Effector memory CD4-positive, alpha-beta T cell (primary cell): ENCODE measurements at places on chromosomes 11 and 22.
A peak's percentile ranks its signal among the peaks of the same experiment; 100 is the strongest.

DNA sequence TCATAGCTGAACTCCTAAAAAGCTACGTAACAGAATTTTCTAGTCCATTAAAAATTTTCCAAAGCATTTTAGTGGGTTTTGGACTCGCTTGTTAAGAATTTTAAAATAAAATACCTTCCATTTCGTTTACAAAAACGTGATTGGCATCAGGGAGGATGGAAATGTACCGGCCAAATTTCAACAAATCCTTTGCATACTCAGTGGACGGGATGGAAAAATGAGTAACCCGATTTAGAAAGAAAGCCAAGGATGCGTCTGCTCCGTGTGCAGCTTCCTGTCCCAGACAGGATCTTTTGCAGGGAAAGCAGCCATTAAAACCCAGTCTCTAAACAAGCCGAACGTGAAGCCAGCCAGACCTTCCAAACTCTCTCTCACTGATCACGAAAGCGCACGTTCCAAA lies 15.6 kb downstream of the TMEM184B start:
- no peak for DNase-seq

GRCh38 chr11:108852701-108853100 lies 187.8 kb downstream of the DDX10 start:
- DNase-seq = no peak

- peak; percentile 42 for DNase-seq
Observed at GRCh38 chr22:45284705-45285262, at the start of gene UPK3A. TSS of gene UPK3A (plus strand) at chr22:45284949. CDS start at chr22:45285014, 65 bp downstream.

DNA sequence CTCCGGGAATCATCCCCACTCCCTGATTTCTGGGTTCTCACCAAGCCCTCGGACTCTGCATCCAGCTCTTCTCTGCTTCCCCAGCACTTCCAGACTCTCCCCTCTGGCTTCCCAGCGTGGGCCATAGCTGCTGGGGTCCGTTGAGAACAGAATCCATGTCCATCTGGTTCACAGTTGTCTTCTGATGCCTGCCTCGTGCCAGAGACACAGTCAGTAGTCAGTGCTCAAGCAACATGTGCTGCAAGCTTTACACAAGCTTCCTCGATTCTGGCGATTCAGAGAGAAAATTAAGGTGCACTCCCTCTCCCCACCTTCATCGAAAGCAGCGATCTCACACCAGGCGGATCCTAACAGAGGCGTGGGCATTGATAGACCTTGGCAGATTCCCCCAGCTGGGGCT lies 495.5 kb downstream of the TBC1D22A start:
- no peak for DNase-seq

GRCh38 chr22:23408321-23408720 lies 171.8 kb downstream of the IGLL1 start:
- no peak for DNase-seq

DNA sequence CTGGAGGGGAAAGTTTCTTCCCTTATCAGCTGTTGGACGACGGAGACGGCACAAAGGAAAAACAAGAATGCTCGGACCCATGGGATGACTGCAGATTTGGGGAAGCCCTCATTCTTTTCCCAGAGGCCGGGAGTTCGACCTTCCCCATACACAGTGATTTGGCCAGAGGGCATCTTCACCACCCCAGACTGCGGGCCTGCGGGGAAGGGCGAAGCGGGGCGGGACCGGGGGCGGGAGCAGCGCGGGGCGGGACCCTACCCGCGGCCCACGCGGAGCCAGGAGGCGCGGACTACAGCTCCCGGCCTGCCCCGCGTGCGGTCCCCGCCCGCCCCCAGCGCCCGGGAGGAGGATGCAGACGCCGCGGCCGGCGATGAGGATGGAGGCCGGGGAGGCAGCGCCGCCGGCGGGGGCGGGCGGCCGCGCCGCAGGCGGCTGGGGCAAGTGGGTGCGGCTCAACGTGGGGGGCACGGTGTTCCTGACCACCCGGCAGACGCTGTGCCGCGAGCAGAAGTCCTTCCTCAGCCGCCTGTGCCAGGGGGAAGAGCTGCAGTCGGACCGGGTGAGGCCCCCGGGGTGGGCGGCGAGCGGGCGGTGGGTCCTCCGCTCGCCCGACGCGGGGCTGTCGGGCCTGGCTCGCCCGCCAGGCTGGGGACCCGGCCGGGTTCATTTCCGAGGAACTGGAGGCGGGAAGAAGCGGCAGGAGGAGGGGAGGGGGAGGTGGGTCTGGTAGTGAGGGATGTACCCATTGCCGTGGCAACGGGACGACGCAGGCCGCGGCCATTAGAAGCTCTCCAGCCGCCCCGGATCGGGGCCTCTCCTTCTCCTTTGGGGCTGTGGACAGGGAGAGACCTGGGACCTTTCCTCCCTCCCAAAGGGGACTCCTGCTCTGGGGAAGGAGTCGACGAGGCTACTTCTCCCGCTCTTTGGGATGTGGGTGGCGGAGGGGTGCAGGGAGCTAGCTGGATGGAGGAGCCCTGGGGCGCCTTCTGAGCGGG lies at the start of gene KCTD17:
Gene KCTD17, plus strand, starts transcription at position 352 of the 995 bp plus-strand sequence. Its CDS starts 19 bp downstream, at position 371.
- peak; percentile 49 for DNase-seq

DNA sequence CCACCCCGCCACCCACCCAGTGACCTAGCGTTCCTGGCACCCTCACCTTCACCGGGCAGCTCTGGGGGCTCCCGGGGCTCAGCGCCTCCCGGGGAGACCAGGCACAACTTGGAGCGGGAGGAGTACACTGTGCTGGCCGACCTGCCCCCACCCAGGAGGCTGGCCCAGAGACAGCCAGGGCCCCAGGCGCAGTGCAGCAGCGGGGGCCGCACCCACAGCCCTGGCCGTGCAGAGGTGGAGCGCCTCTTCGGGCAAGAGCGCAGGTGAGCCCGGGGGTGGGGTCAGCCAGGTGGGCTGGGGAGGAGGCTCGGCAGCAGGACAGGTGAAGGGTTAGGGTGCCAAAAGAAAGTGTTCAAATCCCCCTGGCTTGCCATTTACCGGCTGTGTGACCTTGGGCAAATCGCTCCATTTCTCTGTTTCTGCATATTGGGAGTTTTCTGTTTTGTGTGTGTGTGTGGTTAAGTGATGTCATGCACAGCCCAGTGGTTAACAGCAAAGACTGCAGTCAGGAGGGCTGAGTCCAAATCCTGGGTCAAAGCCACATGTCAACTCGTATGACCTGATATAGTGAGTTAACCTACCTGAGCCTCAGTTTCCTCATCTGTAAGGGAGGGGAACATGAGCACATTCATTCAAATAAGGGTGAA lies 29.5 kb downstream of the TRIOBP start:
- DNase-seq = no peak

GRCh38 chr11:74641289-74641688 lies 48.9 kb downstream of the POLD3 start:
- no peak for DNase-seq

GRCh38 chr11:68677432-68677831 lies 6.9 kb upstream of the GAL start:
- no peak for DNase-seq

DNA sequence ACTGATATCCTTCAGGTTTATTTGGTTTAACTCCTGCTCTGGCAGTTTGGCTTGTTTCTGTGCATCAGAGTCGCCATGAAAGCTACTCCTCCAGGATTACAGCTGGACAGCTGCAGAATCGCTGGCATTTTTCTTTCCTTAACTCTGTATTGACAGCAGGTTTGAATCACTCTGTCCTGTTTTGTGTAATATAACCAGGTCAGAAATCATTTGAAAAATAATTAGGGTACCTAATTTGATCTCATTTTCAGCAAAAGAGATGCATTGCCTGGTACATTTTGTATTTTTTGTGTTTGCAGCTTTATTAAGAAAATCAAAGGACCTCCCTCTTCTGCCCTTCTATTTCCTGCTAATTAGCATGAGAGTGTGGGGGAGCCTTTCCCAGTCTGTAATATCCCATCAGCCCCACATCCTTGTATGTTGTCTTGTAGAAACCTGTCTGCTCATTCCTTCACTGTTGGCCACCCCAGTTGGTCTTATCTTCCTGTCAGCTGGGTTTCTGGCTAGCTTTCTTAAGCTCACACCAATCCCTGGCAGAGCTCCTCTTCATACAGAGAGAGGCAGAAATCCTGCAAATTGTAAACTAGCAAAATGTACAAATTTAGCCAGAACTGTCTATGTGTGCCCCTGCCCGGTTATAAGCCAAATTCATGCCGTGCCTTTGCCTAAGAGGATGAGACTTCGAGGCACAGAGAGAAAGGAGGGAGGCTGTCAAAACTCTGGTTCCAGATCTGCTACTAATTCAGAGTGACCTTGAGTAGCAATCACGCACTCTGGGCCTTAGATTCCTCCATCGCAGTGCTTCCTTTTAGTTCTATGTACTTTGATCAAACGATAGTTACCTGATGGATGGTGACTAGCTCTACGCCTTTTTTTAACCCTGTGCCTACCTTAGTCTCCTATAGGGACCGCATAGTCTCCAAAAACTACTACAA lies 200.6 kb downstream of the NAV2 start:
- no peak for DNase-seq

DNA sequence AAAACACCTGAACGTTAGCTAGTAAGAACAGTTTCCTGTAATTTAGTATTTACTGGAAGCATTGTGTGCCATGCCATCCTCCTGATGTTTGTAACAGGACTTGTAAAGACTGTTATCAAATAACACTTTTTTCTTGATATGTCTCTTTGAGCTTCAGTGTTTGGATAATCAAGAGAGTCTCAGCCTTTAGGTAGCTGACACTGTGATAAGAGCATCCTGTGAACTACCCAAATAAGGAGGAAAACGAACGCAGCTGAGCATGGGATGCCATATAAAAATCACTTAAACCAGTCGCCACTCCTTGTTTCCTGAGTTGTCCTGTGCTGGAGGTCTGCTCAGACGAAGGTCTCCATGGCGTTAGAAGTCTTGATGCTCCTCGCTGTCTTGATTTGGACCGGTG lies at the start of gene OOSP2:
Gene OOSP2, plus strand, starts transcription at position 301 of the 400 bp plus-strand sequence. Its CDS starts 51 bp downstream, at position 352.
- DNase-seq = no peak

- DNase-seq = no peak
Observed at GRCh38 chr11:45799562-45799961, 5.4 kb upstream of the SLC35C1 start.

DNA sequence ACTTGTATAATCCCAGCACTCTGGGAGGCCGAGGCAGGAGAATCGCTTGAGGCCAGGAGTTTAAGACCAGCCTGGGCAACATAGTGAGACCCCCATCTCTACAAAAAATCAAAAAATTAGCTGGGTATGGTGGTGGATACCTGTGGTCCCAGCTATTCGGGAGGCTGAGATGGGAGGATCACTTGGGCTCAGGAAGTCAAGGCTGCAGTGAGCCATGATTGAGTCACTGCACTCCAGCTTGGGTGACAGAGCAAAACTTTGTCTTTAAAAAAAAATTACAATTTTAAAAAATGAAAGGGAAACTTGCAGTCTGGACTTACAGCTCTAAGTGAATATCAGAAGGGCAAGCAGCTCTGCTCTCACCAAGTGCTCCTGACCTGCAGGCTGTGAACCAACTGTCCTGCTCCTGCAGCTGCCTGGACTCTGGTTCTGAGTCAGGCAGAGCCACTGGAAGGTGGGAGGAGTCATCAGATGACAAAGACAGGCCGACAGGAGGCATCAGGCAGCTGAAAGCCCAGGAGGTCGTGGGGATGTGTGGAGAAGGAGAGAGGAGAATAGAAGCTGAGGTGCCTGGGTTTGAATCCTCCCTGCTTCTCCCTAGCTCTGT lies 9.6 kb downstream of the SMTNL1 start:
- DNase-seq = no peak

DNA sequence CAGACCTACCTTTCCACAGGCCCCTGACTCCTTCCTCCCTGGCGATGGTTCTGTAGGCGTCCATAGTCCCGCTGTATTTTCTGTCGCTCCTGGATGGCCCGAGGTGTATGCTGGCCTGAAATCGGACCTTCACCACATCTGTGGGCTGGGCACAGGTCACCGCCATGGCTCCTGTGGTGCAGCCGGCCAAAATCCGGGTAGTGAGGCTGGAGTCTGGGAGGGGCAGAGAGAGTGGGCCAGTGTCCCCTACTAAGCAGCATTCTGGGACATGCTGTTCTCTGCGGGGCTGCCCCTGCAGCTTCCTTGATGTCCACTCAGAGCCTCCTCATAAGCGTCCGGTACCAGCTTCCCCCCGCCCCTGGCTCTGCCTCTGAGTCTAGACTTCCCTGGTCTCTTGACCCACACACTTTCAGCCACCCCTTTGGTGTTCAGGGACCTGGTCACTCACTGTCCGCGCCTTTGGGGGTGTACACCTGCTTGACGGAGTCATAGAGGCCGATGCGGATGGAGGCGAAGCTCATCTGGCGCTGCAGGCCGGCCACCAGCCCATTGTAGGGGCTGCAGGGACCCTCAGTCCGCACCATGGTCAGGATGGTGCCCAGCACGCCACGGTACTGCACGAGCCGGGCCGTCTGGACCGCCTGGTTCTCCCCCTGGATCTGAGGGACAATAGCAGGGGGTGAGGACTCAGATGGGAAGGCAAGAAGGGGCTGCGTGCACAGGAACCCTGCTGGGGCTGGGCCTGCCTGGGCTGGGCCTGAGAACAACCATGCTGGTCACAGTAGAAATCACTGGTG lies 3.0 kb downstream of the UCP3 start:
- no peak for DNase-seq

GRCh38 chr22:47619631-47620030 lies 857.2 kb downstream of the TBC1D22A start:
- no peak for DNase-seq

- peak; percentile 82 for DNase-seq
Observed at GRCh38 chr11:9003573-9004182, at the start of gene NRIP3. TSS of gene NRIP3 (minus strand) at chr11:9004001. CDS start at chr11:9003935, 66 bp downstream.

DNA sequence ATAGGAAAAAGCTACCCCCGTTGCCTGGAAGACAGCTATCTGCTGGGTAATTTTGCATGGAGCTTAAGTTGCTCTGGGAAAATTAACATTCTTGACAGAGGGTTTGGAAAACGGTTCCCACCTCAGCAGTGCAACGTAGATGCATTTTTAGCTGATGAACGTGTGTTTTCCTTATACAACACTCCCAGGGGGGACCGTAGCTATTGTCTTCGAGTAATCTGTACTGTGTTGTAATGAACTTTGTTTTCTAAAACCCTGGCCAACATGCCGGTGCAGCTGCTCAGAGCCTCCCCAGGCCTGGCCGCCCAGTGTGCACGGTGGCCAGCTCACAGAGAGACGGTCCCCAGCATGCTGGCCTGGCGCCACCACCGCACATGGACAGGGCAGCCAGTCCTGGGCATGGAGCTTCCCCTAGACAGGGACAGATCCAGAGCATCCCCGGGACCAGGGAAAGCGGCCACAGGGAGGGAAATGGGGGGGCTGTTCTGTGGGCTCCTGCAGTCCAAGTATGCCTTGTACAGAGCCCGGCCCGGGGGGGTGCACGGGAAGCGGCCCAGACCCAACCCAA lies 2.2 kb downstream of the TNNT3 start:
- DNase-seq = no peak

GRCh38 chr11:131993246-131993645 lies 622.8 kb downstream of the NTM start:
- no peak for DNase-seq

- no peak for DNase-seq
Observed at GRCh38 chr11:37442576-37442975, 844.5 kb upstream of the RAG2 start.
